ENCODE measurements at places on chromosomes 16 and 17. TPM values are rescaled to one million over a fixed set of nuclear protein-coding genes. Genes with fewer than 3 reads are reported as not detected.
A peak's percentile ranks its signal among the peaks of the same experiment; 100 is the strongest.

GRCh38 chr16:17380613-17381012, 90.1 kb downstream of the XYLT1 start:
- DNase-seq = no peak

HS3ST3A1 gene
- polyA plus RNA-seq = 0.42 TPM

GRCh38 chr17:17269926-17270773, 10.9 kb downstream of the COPS3 start:
- DNase-seq = no peak

TNFSF13 gene
- polyA plus RNA-seq = 5.7 TPM

CNTNAP1 gene
- polyA plus RNA-seq = 2.0 TPM

HSD17B2 gene
- polyA plus RNA-seq = 3.1 TPM

- DNase-seq = no peak
Measured at GRCh38 chr16:84885342-84885910, 65.6 kb downstream of the CRISPLD2 start.

DNA sequence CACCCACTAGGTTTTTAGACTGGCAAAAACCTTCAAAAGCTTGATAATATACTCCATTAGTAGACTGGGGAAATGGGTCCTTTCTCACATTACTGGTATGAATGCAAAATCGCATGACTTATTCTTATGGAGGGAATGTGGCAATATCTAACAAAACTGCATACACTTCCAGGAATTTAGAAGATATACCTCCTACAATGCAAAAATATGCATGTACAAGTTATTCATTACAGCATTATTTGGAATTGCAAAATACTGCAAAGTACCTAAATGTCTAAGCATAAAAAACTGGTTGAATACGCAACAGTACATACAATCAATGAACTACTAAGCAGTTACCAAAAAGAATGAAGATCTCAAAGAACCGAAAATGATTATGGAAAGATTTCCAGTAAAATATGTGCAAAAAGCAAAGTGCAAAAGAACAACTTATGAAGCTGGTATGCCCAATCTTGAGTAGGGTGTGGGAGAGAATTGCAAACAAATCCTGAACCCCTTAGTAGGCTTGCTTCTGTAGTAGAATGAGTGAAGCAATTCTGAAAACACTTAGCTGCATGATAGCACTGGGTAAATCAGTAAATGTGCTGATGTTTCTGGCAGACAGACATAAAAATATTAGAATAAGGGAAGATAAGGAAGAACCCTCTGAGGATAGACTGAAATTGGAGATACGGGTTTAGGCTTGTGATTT, 180.1 kb downstream of the PARN start:
- DNase-seq = no peak

- DNase-seq = no peak
Measured at GRCh38 chr16:69273009-69273408, 38.1 kb upstream of the VPS4A start.

- no peak for DNase-seq
Measured at GRCh38 chr16:57589374-57589773, 39.1 kb upstream of the ADGRG1 start.

DNA sequence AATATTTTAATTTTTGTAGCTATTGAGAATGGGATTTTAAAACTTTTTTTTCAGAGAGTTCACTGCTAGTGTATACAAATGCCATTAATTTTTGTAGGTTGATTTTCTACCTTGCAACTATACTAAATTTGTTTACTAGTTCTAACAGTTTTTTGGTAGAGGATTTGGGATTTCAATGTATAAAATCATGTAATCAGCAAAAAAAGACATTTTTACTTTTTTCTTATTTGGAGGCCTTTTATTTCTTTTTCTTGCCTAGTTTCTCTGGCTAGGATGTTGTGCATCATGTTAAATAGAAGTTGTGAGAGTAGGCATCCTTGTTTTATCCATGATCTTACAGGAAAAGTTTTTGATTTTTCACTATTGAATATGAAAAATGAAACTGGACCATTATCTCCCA, 602.9 kb upstream of the KIF2B start:
- DNase-seq = no peak

PSMC5 gene
- 208 TPM for polyA plus RNA-seq

GRCh38 chr16:19375561-19376158, 42.0 kb upstream of the TMC5 start:
- DNase-seq = no peak

DNA sequence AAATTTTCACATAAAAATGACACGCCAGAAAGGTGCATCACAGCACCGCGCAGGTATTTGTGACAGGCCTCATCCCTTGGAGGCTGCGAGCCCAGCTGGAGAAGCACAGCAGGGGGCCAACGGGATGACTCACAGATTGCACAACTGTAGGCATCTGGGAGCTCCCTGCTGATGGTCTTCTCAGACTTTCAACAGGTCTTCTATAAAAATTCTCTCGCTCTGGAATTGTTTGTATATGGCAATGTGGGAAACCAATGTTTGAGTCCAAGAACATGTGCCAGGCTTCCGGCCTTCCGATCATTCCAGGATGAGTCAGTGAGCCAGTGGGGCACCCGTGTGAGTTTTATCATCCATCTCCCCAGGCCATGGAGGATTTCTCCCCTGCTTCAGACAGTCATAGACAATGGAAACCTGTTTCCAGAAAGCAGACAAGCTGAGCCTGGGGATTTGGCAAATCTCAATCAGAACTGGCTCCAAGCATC, 24.1 kb upstream of the ADORA2B start:
- DNase-seq = peak; percentile 56

DNA sequence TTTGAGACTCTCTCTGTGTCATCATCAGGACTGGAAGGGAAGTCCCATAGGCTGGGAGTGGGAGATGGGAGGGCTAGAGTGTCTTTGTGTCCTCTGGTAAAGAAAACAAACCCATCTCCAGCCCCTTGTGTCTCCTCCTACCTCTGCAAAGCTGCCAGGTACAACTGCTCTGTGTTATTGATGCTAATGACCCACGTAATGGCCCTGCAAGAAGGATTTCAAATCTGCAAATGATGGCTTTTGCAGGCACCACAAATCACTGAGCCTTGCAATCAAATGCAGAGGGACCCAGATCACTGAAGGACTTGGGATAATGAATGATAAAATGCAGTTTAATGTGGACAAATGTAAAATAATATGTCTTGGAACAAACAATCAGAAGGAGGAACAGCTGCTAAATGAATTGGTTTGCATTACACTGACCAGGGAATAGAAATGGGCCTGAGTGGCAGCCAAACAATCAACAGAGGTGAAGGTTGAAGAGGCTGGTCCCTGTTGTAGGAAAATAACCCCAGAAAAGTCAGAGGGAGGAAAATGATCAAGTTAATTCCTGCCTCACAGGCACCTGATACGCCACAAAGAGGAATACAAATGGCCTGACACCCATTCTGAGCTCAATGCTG, 425.1 kb downstream of the UTP18 start:
- DNase-seq = no peak

GRCh38 chr16:49780433-49780832, 75.5 kb downstream of the ZNF423 start:
- DNase-seq = no peak

- DNase-seq = peak; percentile 86
Measured at GRCh38 chr16:75483222-75483621, 12.0 kb downstream of the CHST6 start.

DNA sequence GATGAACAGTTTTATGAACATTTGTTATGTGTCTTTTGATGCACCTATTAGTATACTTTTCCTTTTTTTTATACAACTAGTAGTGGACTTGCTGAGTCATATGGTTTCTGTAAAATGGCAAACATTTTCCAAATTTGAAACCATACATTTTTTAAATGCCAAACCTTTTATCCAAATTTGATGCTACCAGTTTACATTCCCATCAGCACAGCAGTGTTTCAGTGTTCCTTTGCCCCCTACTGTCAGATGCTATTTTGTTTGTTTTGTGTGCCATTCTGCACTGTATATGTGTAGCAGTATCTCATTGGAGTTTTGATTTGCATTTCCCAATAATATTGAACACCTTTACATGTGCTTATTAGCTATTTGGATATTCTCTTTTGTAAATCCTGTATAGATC, 219.4 kb downstream of the TANC2 start:
- DNase-seq = no peak

TP53TG3C gene
- not detected for polyA plus RNA-seq

TAOK2 gene
- polyA plus RNA-seq = 13.8 TPM

CD300E gene
- not detected for polyA plus RNA-seq

DNA sequence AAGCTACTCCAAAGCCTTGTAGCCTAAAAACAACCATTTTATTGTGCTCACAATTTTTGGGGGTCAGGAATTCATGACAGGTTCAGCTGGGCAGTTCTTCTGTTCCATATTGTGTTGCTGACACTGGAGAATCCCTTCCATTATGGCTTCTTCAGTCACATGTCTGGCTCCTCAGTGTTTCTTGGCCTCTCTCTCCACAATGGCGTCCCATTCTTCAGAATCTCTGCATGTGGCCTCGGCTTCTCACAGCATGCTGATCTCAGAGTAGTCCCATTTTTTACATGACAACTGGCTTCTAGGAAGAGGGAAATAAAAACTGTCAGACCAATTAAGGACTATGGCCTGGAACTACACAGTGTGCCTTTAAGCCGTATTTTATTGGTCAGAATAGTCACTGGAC, 49.7 kb downstream of the NF1 start:
- DNase-seq = no peak

Measured in keratinocyte (primary cell).